Ovary (tissue), 10 donors: ENCODE measurements at places on chromosomes 5 and 9.
A peak's percentile ranks its signal among the peaks of the same experiment; 100 is the strongest.

DNA sequence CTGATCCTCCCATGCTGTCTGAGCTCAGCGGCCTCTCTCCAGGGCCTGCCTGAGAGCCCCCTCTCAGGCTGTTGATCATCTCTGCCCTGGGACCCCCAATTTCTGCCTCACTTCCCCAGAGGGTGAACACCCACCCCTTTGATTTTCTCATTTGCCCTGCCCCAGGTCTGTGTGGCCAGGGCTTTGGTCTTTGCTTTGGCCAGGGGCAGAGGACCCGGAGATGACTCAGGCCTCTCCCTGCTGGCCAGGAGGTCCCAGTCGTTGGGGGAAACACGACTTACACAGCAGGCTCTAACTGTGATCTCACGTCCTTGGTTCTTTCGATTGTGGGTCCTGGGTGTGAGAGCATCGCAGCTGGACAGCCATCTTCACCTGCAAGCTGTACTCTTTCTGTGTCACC is 1.1 kb upstream of the ADAMTS2 start:
- H3K4me1 ChIP-seq: peaks cover 11% of the 10 kb centered on the region
- peak overlapping the region; percentile 25 for H3K27ac ChIP-seq
- no peak overlapping the region for H3K4me3 ChIP-seq

- H3K27me3 ChIP-seq: no peaks in the 10 kb centered on the region
- no peaks in the 10 kb centered on the region for H3K36me3 ChIP-seq
- H3K27ac ChIP-seq: no peak overlapping the region
These were observed 4.1 kb upstream of the CARD9 start for GRCh38 chr9:136377341-136378169.

- no peak overlapping the region for H3K27ac ChIP-seq
- H3K4me1 ChIP-seq: no peaks in the 10 kb centered on the region
- no peak overlapping the region for H3K4me3 ChIP-seq
- no peak for DNase-seq
- H3K27me3 ChIP-seq: no peaks in the 10 kb centered on the region
These were observed 3.4 kb downstream of the BTNL9 start for GRCh38 chr5:181043285-181044092.

DNA sequence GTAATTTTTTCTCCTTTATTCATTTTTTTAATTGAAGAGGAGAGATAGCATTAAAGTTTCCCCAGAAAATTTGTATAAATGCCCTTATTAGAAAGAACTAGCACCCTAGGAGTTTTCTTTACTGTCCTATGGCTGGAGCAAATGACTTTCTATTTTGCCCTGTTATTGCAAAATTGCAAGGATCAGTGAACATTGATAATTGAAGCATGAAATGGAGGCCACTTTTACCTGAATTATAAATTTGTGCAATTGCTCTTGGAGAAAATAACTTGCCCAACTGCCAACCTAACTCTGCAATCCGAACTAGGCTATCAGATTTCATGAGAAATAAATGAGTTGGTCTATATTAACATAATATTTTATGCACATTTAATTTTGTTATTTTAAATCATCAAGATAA is 111.9 kb downstream of the MTRR start:
- H3K27me3 ChIP-seq: no peaks in the 10 kb centered on the region
- no peak overlapping the region for H3K4me3 ChIP-seq
- H3K27ac ChIP-seq: no peak overlapping the region
- no peaks in the 10 kb centered on the region for H3K36me3 ChIP-seq

- DNase-seq: no peak
- no peak overlapping the region for H3K27ac ChIP-seq
- H3K36me3 ChIP-seq: no peaks in the 10 kb centered on the region
These were observed 324.4 kb downstream of the ENC1 start for GRCh38 chr5:74316064-74316603.

DNA sequence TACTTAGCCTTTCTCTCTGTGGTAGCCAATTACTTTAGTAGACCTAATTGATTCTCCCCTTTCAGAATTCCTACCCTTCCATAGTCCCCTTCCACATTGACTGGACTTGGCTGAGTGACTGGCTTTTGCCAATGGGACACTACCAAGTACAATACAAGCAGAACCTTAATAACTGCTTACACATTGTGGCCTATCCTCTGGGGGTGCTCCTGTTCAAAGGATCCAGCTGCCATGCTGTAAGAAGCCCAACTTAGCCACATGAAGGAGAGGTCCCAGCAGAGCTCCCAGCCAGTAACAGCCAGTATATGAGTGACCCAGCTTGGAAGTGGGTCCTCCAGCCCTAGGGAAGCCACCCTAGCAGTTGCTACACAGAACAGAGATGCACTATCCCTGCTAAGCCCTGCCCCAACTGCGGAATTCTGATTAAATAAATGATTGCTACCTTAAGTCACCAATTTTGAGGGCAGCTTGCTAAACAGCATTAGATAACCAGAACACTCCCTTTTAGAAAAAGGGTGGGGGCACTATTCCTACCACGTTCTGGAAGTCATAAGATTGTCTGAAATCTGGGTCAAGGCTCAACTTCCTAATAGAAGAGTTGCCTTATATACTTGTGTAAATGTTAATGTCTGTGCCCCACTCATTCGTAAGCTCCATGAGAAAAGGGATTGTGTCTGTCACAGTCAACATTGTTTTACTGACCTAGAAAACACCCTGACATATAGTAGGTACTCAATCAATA is 11.1 kb upstream of the APTX start:
- no peak for DNase-seq
- H3K36me3 ChIP-seq: no peaks in the 10 kb centered on the region
- no peak overlapping the region for H3K27ac ChIP-seq
- no peaks in the 10 kb centered on the region for H3K27me3 ChIP-seq
- H3K4me1 ChIP-seq: peaks cover 2% of the 10 kb centered on the region

DNA sequence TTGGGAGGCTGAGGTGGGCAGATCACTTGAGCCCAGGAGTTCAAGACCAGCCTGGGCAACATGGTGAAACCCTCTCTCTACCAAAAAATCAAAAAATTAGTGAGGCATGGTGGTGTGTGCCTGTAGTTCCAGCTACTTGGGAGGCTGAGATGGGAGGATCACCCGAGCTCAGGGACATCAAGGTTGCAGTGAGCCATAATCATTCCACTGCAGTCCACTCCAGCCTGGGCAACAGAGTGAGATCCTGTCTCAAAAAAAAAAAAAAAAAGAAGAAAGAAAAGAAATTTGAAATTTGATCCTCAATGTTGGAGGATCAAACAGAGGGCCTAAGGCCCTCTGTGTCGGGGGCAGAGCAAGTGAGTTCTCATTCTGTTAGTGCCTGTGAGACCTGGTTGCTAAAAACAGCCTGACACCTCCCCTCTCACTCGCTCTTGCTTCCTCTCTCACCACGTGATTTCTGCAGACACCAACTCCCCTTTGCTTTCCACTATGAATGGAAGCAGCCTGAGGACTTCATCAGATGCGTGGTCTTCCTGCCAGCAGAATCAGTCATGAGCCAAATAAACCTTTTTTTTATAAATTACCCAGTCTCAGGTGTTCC is 8.4 kb upstream of the GOLPH3 start:
- H3K4me1 ChIP-seq: no peaks in the 10 kb centered on the region
- no peaks in the 10 kb centered on the region for H3K27me3 ChIP-seq
- H3K27ac ChIP-seq: no peak overlapping the region
- DNase-seq: no peak
- no peak overlapping the region for H3K4me3 ChIP-seq
